ENCODE measurements at places on chromosomes 1 and 21. TPM values are rescaled to one million over a fixed set of nuclear protein-coding genes. Genes with fewer than 3 reads are reported as not detected.

Gene NOS1AP
- total RNA-seq, result 4.0 TPM

Gene HFM1
- total RNA-seq, result 2.9 TPM

Gene F13B
- total RNA-seq, result not detected

Gene AMY1C
- total RNA-seq, result not detected

Gene SYTL1
- total RNA-seq, result 129 TPM

Gene PCAT6
- not detected for total RNA-seq

Gene FMO5
- 68.6 TPM for total RNA-seq

Gene IGFN1
- 6.9 TPM for total RNA-seq

Gene SPRR2E
- not detected for total RNA-seq

Gene SLC6A17
- 0.52 TPM for total RNA-seq

Gene CFH
- total RNA-seq, result 12.2 TPM

Gene TNNT2
- total RNA-seq, result 1.8 TPM

Gene UBL4B
- not detected for total RNA-seq

Gene KIAA1614
- total RNA-seq, result 4.3 TPM

Gene C1QB
- 73.9 TPM for total RNA-seq

Gene CR1L
- total RNA-seq, result not detected

Gene HNRNPR
- total RNA-seq, result 34.2 TPM

Gene NCMAP
- total RNA-seq, result 9.9 TPM

Gene RNF186
- total RNA-seq, result 9.2 TPM

Gene ADAM30
- total RNA-seq, result not detected

Gene SEMA4A
- total RNA-seq, result 2.6 TPM

Gene SAMSN1
- total RNA-seq, result 1.8 TPM

Gene GORAB
- 7.8 TPM for total RNA-seq

Gene CFHR5
- not detected for total RNA-seq

Gene FHAD1
- total RNA-seq, result 2.9 TPM

Gene TNFSF18
- total RNA-seq, result not detected

Gene HRNR
- not detected for total RNA-seq

Gene FCER1G
- total RNA-seq, result 42.0 TPM

Gene TSPAN1
- 5.2 TPM for total RNA-seq

Gene MMP23B
- total RNA-seq, result 1.8 TPM

Gene SPATA21
- not detected for total RNA-seq

Gene LCK
- not detected for total RNA-seq

Gene SAMD13
- 0.66 TPM for total RNA-seq

Gene LHX8
- not detected for total RNA-seq

Gene CELA2A
- 21,046 TPM for total RNA-seq

Gene ANGPTL7
- total RNA-seq, result 4.9 TPM

Gene HPCA
- not detected for total RNA-seq

Gene OR10J5
- total RNA-seq, result not detected

Gene OR2T11
- total RNA-seq, result 0.26 TPM

Gene ST6GALNAC3
- total RNA-seq, result 1.3 TPM

Gene ERI3
- total RNA-seq, result 59.7 TPM

Gene GPR61
- not detected for total RNA-seq

Gene BGLAP
- 0.52 TPM for total RNA-seq

Gene MORN1
- 7.0 TPM for total RNA-seq

Data from body of pancreas (tissue), 4 donors.